ENCODE measurements at places on chromosomes 12 and 14. TPM values are rescaled to one million over a fixed set of nuclear protein-coding genes. Genes with fewer than 3 reads are reported as not detected.

- no peak overlapping the region for H3K4me3 ChIP-seq
- no peak for DNase-seq
- H3K27ac ChIP-seq = no peak overlapping the region
- H3K27me3 ChIP-seq = no peaks in the 10 kb centered on the region
- H3K36me3 ChIP-seq = no peaks in the 10 kb centered on the region
Observed at GRCh38 chr14:63404906-63405305, 86.2 kb upstream of the GPHB5 start.

DNA sequence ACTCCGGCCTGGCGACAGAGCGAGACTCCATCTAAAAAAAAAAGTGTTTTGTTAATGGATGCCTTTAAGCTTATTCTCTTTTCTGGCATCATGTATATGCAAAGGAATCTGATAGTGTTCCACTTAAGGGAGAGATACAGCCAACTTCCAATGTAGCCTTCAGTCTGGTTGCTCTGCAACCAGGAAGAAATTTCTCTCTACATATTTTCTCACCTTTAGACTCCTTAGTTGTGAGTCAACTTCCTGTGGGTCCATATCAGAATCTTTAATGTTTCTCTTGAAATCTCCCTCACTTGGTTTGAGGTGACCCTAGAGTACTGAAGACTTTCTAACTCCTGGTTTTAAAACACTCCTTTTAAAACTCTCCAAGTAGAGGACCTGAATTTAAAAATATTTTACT, 340.4 kb downstream of the SLC6A15 start:
- no peaks in the 10 kb centered on the region for H3K4me1 ChIP-seq
- H3K27ac ChIP-seq = no peak overlapping the region
- H3K4me3 ChIP-seq = no peak overlapping the region
- H3K27me3 ChIP-seq = no peaks in the 10 kb centered on the region

GRCh38 chr12:49088150-49088931, 6.3 kb downstream of the DHH start:
- peaks cover 3% of the 10 kb centered on the region for H3K4me1 ChIP-seq
- DNase-seq = peak; percentile 73
- H3K36me3 ChIP-seq = no peaks in the 10 kb centered on the region
- peaks cover 16% of the 10 kb centered on the region for H3K27me3 ChIP-seq

DNA sequence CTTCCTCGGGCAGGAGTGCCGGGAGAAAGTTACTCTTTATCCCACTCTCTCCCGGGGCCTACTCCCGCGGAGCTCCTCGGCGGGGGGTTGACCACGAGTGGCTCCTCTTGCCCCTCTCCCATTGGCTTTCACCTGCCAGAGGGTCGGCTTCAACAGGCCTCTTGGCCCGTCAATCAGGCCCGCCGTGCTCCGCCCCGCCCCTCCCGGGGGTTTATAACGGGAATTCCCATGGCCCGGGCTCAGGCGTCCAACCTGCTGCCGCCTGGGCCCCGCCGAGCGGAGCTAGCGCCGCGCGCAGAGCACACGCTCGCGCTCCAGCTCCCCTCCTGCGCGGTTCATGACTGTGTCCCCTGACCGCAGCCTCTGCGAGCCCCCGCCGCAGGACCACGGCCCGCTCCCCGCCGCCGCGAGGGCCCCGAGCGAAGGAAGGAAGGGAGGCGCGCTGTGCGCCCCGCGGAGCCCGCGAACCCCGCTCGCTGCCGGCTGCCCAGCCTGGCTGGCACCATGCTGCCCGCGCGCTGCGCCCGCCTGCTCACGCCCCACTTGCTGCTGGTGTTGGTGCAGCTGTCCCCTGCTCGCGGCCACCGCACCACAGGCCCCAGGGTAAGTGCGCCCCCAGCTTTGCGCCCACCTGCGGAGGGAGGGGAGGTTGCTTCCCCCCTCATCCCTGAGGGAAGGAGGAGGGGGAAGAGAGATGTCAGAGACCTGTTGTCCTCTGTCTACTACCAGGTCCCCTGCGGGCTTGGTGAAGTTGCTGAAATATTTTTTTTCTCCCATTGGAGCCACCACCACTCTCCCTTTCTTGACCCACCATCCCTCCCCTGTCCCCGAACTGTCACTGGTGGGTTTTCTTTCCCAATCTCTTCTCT, at the start of gene SMOC1:
Gene SMOC1 (plus strand): TSS at position 242 of the 869 bp plus-strand sequence. CDS start 263 bp downstream, at position 505.
- H3K27ac ChIP-seq = no peak within 1 kb of the TSS
- peaks cover 15% of the 10 kb centered on the region for H3K4me1 ChIP-seq
- H3K36me3 ChIP-seq = no peaks in the 10 kb centered on the region
- peaks cover 6% of the 10 kb centered on the region for H3K27me3 ChIP-seq
- H3K4me3 ChIP-seq = peak within 1 kb of the TSS; percentile 83

DNA sequence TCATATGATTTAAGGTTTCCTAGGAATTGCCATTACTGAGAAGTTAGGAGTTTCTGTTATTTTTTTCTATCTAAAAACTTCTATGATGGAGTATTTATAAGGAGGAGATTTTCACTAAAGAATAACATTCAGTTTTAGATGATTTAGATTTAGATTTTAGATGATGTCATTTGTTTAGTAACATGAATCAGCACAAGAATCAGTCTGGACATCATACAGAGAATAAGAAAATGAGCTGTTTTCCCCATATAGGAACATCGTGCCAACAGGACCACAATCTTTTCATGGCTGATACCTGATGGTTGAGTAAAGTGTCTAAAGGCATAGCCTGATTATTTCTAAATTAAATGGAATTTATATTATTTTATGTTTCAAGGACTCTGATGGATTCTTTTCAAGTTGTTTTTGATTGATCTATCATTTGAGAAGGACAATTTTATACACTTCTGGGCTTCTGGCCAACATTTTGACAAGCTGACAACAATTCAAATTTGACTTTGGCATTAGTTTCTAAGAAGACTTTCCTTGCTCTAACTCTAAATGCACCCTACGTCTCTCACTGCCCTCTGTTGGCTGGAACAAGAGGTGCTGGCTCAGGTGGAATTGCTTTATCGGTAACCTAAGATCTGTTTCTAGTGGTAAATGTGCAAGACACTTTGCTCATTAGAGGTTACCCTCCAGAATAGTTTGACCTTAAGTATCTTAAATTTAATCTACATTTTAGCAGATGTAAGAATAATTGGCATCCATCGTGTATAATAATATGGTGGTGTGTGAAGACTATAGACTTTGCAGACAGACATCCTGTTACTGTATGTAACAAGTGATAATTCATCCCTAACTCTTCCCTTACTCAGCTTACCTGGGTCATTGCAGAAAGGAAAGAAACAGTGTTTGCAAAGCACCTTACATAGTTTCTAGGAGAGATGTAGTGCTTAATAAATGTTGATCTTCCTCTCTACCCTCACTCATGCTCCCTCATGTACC, 42.8 kb upstream of the CPSF6 start:
- H3K4me3 ChIP-seq = no peak overlapping the region
- H3K4me1 ChIP-seq = no peaks in the 10 kb centered on the region
- H3K27me3 ChIP-seq = peaks cover 2% of the 10 kb centered on the region

DNA sequence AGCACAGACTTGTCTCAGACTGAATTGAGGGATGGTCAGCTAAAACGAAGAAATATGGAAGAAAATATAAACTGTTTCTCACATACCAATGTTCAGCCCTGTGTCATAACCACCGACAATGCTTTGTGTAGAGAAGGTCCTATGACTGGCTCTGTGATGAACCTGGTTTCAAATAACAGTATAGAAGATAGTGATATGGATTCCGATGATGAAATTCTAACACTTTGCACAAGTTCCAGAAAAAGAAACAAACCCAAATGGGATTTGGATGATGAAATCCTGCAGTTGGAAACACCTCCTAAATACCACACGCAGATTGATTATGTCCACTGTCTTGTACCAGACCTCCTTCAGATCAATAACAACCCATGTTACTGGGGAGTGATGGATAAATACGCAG, 7.9 kb upstream of the MAPK1IP1L start:
- no peak for DNase-seq
- H3K27ac ChIP-seq = no peak overlapping the region
- H3K4me3 ChIP-seq = no peak overlapping the region
- peaks cover 3% of the 10 kb centered on the region for H3K4me1 ChIP-seq
- H3K27me3 ChIP-seq = no peaks in the 10 kb centered on the region
- H3K36me3 ChIP-seq = no peaks in the 10 kb centered on the region

DNA sequence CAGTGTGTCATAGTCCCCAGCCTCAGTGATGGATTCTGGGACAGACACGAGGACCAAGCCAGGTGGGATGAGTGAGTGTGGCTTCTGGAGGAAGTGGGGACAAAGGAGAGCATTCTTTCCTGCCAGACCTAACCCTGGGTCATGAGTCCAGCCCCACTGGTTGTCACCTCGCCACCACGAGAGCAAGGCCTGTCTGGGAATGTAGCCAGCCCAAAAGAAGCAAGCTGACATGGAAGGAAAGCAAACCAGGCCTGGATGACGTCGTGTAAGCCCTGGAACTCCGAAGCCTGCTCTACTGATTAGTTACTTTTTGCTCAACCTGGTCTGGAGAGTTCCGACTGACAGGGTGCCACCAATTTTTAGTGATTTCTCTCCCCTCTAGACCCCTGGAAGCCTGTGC, 105.9 kb downstream of the SINHCAF start:
- H3K27ac ChIP-seq = no peak overlapping the region
- DNase-seq = no peak
- no peak overlapping the region for H3K4me3 ChIP-seq
- H3K4me1 ChIP-seq = peaks cover 4% of the 10 kb centered on the region
- peaks cover 21% of the 10 kb centered on the region for H3K27me3 ChIP-seq

- H3K36me3 ChIP-seq = no peaks in the 10 kb centered on the region
- no peak overlapping the region for H3K4me3 ChIP-seq
- H3K27ac ChIP-seq = no peak overlapping the region
- H3K27me3 ChIP-seq = peaks cover 2% of the 10 kb centered on the region
- no peak for DNase-seq
- peaks cover 17% of the 10 kb centered on the region for H3K4me1 ChIP-seq
Observed at GRCh38 chr12:118846416-118846815, 134.9 kb upstream of the SRRM4 start.

DNA sequence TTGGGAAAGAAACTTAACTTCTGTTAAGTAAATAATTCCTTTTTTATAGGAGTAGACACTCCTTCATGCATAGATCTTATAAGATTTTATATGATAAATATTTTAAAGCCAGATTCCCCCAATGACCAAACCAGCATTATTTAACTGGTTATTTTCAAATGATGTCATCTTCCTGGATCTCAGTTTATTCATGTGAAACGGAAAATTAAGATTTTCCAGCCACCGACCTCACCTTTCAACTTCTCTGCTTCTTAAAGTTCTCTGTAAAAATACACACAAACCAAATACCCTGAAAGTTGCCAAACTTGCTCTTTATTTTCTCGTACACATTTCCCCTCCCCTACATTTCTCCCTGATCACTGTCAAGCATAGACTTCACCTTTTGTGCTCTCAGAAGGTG, 364.2 kb downstream of the GALC start:
- no peak for DNase-seq
- H3K27ac ChIP-seq = no peak overlapping the region
- H3K4me1 ChIP-seq = peaks cover 5% of the 10 kb centered on the region
- H3K36me3 ChIP-seq = peaks cover 5% of the 10 kb centered on the region
- no peaks in the 10 kb centered on the region for H3K27me3 ChIP-seq

- H3K27ac ChIP-seq = no peak overlapping the region
- no peak for DNase-seq
- H3K4me3 ChIP-seq = no peak overlapping the region
- H3K36me3 ChIP-seq = peaks cover 11% of the 10 kb centered on the region
- peaks cover 10% of the 10 kb centered on the region for H3K4me1 ChIP-seq
Observed at GRCh38 chr12:65663648-65664047, 160.6 kb upstream of the HMGA2 start.

- H3K4me3 ChIP-seq = no peak overlapping the region
- H3K4me1 ChIP-seq = no peaks in the 10 kb centered on the region
- H3K27me3 ChIP-seq = no peaks in the 10 kb centered on the region
Observed at GRCh38 chr14:71645656-71646055, 286.6 kb upstream of the RGS6 start.

DNA sequence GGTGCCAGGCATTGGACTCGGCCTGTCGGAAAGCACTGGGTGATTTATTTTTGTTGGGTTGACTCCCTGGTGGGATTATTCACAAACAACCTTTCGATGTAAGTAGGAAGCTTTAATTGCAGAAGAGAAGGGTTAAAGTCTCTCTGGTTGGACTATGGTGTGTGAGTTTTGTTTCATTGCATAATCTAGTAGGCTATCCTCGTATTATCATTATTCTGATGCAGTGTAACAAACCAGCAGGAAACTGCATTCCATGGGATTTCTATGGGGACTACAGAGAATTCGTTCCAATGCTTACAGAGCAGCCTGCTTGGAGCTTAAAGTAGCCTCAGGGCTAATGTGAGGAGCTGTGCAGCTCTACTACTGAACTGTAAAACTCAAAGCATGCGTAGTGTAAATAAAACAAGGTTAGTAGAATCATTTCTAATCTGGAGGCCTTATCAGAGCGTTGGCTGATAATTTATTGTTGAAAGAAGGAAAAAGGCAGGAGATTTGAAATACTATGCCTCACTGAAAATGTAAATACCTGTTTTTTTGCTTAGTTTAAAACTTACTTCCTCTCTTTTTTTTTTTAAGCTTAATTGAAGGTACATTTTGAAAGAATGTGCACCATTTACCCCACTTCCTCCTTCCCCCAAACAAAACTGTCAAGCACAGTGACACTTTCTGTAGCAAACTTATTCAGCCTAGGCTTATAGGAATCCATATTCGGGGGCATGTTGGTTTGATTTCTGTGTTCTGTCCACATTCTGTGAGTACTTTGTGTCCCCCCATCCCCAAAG, 226.7 kb downstream of the NPAS3 start:
- H3K4me3 ChIP-seq = no peak overlapping the region
- H3K36me3 ChIP-seq = no peaks in the 10 kb centered on the region
- no peak for DNase-seq
- H3K27ac ChIP-seq = no peak overlapping the region

DNA sequence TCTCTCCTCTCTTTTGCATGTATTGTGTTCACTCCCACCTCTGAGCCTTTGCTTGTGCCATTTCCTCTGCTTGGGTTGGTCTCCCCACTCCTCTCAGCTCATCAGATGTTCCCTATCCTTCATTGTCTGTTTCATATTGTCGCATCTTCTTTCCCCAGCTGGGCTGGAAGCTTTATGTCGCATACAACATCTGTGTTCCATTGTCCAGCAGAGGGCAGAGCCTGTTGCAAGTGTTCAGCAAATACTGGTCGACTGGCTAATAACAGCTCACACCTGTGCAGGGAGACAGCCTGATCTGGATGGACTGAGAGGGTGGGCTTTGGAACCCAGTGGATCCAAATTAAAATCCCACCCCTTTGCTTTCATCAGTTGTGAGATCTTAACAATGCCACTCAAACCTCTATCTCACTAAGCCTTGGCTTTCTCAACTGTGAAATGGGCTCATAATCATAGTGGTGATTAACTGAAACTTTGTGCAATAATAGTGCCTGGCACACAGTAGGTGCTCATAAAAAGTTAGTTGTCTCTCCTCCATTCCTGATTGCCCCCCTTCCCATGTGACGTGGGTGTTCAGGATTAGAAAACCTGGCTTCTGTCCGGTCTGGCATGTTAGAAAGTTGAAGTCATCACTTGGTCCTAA, 75.8 kb downstream of the RIN3 start:
- H3K27me3 ChIP-seq = peaks cover 2% of the 10 kb centered on the region
- DNase-seq = no peak
- H3K4me3 ChIP-seq = no peak overlapping the region

- peaks cover 4% of the 10 kb centered on the region for H3K36me3 ChIP-seq
- H3K4me1 ChIP-seq = no peaks in the 10 kb centered on the region
- H3K27me3 ChIP-seq = no peaks in the 10 kb centered on the region
- DNase-seq = no peak
- H3K4me3 ChIP-seq = no peak overlapping the region
- no peak overlapping the region for H3K27ac ChIP-seq
Observed at GRCh38 chr12:15575671-15576541, 213.3 kb downstream of the EPS8 start.

GRCh38 chr14:105124823-105125222, 43.8 kb downstream of the JAG2 start:
- peaks cover 14% of the 10 kb centered on the region for H3K36me3 ChIP-seq
- H3K27ac ChIP-seq = no peak overlapping the region
- no peak for DNase-seq
- H3K27me3 ChIP-seq = peaks cover 3% of the 10 kb centered on the region

GSG1 gene
- total RNA-seq = not detected

C12orf50 gene
- 0.25 TPM for total RNA-seq

DHRS2 gene
- 0.42 TPM for total RNA-seq

ERP27 gene
- total RNA-seq = not detected

POTEG gene
- total RNA-seq = not detected

MFAP5 gene
- total RNA-seq = not detected
